Lung (tissue), 17 donors: ENCODE measurements at places on chromosomes 6 and 20. TPM values are rescaled to one million over a fixed set of nuclear protein-coding genes. Genes with fewer than 3 reads are reported as not detected.

MUC22 gene
- polyA plus RNA-seq = 0.03 TPM

GRCh38 chr6:30396833-30397479 is 52.0 kb downstream of the RPP21 start:
- H3K27me3 ChIP-seq = peaks cover 12% of the 10 kb centered on the region
- no peaks in the 10 kb centered on the region for H3K4me1 ChIP-seq
- no peak overlapping the region for H3K27ac ChIP-seq
- no peaks in the 10 kb centered on the region for H3K36me3 ChIP-seq
- H3K4me3 ChIP-seq = no peak overlapping the region

ACTL10 gene
- 1.3 TPM for polyA plus RNA-seq

DNA sequence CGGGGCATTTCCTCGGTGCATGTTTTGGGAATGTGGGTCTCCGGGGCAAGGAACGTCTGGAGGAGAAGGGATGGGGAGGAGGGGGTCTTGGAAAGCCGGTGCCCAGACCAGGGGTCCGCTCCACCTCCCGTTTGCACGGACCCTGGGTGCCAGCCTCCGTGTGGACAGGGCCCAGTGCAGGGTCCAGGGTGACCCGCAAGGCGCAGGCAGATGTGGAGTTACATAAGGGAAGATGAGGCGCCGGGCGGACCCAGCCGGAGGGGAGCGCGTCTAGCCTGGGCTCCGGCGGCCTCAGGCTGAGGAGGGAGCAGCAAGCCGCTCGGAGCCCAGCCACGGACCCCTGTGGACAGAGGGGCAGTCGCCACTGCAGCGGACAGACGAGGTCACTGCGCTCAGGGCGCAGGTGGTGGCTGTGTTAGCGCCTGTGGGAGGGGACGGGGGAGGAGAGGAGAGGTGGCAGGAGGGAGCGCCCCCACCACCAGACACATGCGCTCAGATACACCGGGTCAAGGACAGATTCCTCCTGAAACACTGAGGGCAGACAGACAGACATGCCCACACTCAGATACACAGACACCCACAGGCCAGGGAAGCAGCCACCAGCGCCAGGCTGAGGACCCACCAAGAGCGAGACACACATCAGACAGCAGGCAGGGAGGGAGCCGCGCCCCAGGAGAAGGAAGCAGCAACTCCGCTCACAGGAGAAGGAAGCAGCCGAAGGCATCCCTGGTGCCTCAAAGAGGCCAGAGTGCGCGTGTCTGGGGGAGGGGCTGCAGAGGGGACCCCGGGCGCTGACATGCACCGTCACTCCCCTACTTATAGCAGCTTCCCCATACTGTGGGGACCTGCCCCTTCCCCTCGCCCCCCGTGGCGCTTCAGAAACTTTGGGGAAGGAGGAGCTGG is 839 bp upstream of the HRH3 start:
- DNase-seq = no peak
- no peaks in the 10 kb centered on the region for H3K36me3 ChIP-seq
- no peak overlapping the region for H3K4me3 ChIP-seq
- H3K4me1 ChIP-seq = no peaks in the 10 kb centered on the region

- H3K36me3 ChIP-seq = no peaks in the 10 kb centered on the region
- DNase-seq = no peak
- no peak overlapping the region for H3K4me3 ChIP-seq
- H3K27me3 ChIP-seq = no peaks in the 10 kb centered on the region
- H3K4me1 ChIP-seq = no peaks in the 10 kb centered on the region
Measured at GRCh38 chr20:44393608-44394451, 38.3 kb downstream of the HNF4A start.

- H3K27me3 ChIP-seq = peaks cover 7% of the 10 kb centered on the region
- no peak overlapping the region for H3K27ac ChIP-seq
- H3K4me3 ChIP-seq = no peak overlapping the region
- no peaks in the 10 kb centered on the region for H3K4me1 ChIP-seq
Measured at GRCh38 chr20:24339210-24339641, 130.2 kb upstream of the SYNDIG1 start.

FAM83C gene
- polyA plus RNA-seq = not detected

TMEM14A gene
- polyA plus RNA-seq = 14.0 TPM

DNA sequence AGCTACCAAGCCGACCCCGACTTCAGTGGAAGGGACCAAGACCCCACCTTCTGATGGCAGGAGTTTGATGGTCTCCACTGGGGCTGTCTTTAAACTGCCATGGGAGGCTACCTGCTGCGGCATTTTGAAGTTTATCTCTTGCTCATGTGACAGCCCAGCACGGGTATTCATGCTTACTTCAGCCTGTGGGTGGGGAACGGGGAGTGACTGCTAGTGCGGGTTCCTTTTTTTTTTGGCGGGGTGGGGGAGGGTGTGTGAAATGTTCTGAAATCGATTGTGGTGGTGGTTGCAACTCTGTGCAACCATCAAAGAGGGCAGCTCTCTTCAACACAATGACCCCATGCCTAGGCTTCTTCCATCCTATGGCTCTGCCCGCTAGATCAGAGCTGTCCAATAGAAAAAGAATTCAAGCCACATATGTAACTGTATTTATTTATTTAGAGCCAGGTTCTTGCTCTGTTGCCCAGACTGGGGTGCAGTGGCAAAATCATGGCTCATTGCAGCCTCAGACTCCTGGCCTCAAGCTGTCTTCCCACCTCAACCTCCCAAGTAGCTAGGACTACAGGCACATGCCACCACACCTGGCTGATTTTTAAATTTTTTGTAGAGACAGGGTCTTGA is 53.7 kb downstream of the PPP1R16B start:
- DNase-seq = no peak
- peaks cover 5% of the 10 kb centered on the region for H3K4me1 ChIP-seq
- H3K36me3 ChIP-seq = no peaks in the 10 kb centered on the region
- H3K4me3 ChIP-seq = no peak overlapping the region

DNA sequence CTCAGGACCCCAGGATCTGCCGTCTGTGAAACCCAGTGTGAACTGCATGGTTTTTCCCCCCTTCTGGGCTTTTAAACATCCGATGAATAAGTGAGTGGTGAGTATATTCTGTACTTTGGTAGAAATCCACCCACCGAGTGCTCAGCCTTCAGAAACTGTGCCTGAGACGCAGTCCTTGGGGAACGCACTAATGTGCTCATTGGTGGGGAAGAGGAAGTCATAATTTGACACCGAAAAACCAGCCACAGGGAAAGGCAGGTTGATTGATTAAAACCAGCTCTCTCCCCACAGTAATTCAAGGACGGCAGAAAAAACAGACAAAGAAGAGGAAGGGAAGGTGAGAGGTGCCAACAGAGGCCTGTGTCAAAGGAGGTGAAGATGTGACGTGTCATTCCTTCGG is 21.7 kb downstream of the EDN3 start:
- DNase-seq = no peak
- H3K4me1 ChIP-seq = no peaks in the 10 kb centered on the region
- H3K27me3 ChIP-seq = no peaks in the 10 kb centered on the region
- H3K4me3 ChIP-seq = no peak overlapping the region
- no peak overlapping the region for H3K27ac ChIP-seq

FUT9 gene
- not detected for polyA plus RNA-seq

DNA sequence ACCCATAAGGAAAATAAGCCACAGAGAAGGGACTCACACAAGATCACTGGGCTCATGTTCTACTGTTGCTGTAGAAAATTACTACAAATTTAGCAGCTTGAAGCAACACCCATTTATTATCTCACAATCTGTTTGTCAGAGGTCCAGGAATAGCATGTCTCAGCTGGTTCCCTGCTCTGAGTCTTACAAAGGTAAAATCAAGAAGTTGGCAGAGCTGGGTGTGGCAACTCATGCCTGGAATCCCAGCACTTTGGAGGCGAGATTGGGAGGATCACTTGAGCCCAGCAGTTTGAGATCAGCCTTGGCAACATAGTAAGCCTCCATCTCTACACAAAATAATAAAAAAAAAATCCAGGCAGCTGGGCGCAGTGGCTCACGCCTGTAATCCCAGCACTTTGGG is 28.5 kb upstream of the ZNF831 start:
- no peaks in the 10 kb centered on the region for H3K4me1 ChIP-seq
- DNase-seq = no peak
- H3K27me3 ChIP-seq = no peaks in the 10 kb centered on the region
- H3K36me3 ChIP-seq = no peaks in the 10 kb centered on the region
- H3K4me3 ChIP-seq = no peak overlapping the region
- no peak overlapping the region for H3K27ac ChIP-seq

ZKSCAN4 gene
- polyA plus RNA-seq = 2.3 TPM

- no peaks in the 10 kb centered on the region for H3K36me3 ChIP-seq
- no peak overlapping the region for H3K4me3 ChIP-seq
- no peak overlapping the region for H3K27ac ChIP-seq
- no peak for DNase-seq
- H3K4me1 ChIP-seq = no peaks in the 10 kb centered on the region
Measured at GRCh38 chr6:113353392-113353791, 503.8 kb upstream of the MARCKS start.

DNA sequence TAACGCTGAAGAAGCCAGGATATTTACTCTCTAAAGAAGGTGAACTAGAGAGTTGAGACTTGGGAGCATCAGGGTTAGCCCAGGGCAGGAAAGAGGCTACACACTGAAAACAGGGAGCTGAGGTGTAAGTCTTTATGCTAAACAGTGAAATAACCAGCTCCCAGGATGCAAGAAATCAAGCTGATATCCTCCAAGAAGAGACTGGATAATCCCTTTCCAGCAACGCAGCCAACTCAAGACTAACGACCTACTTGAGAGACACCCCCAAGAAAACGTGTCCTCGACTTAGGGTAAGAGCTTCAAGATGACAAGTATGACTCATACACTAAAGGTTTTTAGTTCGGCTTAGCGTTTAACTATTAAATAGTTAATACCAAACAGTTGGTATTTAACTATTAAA is 202.2 kb downstream of the TASP1 start:
- H3K4me3 ChIP-seq = no peak overlapping the region
- H3K27me3 ChIP-seq = no peaks in the 10 kb centered on the region

FAM8A1 gene
- 12.1 TPM for polyA plus RNA-seq

DNA sequence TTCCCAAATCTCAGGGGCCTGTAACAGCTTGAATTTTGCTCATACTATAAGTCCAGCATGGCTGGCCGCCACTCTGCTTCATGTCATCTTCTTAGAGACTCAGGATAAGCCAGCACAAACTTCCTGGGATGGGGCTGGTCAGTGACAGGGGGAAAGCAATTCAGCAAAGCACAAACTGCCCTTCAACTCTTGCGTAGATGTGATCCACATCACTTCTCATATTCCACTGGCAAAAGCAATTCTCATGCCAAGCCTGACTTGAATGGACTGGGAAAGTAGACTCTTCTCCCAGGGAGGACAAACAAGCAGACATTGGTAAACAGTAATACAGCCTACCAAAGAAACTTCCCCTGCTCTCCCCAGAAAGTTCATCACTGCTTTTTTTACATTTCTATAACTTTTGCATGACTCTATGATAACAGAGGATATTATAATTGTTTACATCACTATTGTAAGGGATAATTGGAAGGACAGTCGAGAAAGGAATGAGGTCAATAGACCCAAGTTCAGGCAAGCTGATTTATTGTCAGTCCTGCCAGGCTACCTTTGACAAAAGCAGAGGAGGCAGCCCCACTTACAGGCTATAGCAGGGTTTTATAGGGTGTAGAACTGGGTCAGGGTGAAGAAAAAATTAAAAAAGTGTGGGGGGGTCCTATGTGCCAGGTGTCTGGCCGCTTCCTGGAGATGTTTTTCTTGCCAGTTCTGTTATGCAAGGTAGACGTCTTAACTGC is 37.4 kb downstream of the RBM24 start:
- no peaks in the 10 kb centered on the region for H3K36me3 ChIP-seq
- DNase-seq = no peak
- H3K27ac ChIP-seq = no peak overlapping the region
